ENCODE measurements at places on chromosomes 11 and 22. TPM values are rescaled to one million over a fixed set of nuclear protein-coding genes. Genes with fewer than 3 reads are reported as not detected.

DNA sequence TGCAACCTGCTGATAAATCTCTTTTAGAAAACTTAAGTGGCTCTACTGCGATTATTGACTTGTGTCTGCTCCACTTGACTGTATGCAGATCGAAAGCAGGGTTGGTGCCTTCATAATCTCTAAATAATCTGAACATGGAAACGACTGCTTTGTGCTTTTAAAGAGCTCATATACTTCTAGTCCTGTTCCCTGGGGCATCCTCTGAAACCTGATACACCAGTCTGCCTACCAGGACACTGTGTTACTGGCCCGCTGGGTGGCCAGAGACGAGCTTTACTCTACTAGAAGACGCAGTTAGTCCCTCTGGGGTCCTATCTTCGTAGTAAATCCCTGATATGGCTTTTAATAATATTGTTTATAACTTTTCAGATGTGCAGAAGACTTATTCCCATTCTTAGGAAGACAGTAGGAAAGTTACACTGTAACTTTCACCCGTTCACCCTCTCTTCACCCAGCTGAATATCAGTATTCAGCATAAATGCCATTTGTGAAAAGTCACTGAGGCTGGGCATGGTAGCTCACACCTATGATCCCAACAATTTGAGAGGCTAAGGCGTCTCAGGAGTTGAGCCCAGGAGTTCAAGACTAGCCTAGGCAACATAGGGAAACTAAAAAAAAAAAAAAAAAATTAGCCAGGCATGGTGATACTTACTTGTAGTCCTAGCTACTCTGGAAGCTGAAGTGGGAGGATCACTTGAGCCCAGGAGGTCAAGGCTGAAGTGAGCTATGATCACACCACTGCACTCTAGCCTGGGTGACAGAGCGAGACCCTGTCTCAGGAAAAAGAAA, 9.0 kb upstream of the HTR3B start:
- no peak for DNase-seq

GRCh38 chr22:20182365-20182764, 31.5 kb upstream of the CCDC188 start:
- DNase-seq, result no peak

- no peak for DNase-seq
These were observed 56.3 kb upstream of the TNRC6B start for GRCh38 chr22:40121461-40121860.

DNA sequence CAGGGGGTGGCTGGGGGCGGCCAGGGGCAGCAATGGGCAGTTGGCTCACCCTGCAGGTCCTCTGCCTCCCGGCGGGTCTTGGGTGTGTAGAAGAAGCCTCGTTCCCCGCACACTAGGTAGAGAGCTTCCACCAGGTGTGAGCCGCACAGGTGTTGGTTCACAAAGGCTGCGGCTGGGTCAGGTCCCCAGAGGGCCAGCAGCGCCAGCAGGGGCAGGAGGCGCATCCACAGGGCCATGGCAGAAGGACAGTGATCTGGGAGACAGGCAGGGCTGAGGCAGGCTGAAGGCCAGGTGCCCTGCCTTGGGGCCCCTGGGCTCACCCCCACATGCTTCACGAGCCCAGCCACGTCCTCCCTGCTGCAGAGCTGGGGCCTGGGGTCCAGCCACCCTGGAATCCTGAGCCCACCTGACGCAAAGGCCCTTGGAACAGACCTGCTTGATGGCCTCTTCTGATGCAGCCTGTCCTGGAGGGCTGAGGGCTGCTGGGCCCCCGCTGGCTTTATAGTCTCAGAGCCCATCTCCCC, at the start of gene INS:
TSS of gene INS (minus strand) at position 474 of the 524 bp plus-strand sequence. CDS start at position 236, 238 bp downstream.
- DNase-seq, result no peak

DNA sequence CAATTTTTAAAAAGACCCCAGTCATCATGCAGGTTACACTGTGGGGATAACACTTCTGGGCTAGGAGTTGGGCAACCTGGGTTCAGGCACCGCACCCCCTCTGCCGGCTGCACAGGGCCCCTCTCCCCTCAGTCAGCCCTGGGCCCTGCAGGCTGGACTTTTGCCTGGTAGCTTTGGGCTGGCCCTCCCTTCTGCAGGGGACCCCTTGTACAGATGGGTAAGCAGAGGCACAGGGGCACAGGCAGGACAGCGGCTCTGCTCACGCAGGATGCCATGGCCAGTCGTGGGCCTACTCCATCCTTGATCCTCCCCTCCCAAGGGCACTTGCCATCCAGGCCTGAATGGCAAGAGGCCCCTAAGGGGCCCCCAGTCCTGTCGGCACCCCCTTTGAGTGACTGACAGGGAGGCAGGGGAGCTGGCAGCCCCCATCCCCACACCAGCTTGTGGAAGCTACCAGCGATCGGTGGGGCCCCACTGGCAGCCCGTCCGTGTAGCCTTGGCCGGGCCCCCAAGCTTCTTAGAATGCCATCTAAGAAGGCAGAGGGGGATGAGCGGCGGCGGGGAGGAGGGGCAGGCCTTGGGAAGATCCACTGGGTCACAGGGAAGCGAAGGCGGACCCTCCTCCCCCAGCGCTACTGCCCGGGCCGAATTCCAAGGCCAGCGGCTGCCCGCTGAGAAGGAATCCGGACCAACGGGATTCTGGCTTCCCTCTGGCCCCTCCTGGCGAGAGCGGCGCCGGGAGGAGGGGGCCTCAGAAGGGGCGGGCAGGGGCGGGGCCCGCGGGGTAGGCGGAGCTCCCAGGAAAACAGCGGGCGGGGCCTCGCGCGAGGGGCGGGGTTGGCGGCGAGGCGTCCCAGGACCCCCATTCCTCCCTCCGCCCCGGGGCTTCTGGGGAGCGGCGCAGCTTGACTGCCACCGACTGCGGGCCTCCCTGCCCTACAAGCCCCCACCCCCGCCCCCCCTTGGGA, 6.8 kb upstream of the CHKA start:
- peak; percentile 88 for DNase-seq

- no peak for DNase-seq
These were observed 80.5 kb downstream of the TP53I11 start for GRCh38 chr11:44870181-44870580.

- no peak for DNase-seq
These were observed 192.8 kb upstream of the B3GAT1 start for GRCh38 chr11:134604886-134605285.

GRCh38 chr11:1150769-1151365, 6.9 kb upstream of the MUC5AC start:
- DNase-seq, result no peak

- DNase-seq, result no peak
These were observed 16.7 kb upstream of the EHF start for GRCh38 chr11:34604145-34604544.

GRCh38 chr11:92697461-92698312, 271.8 kb upstream of the MTNR1B start:
- no peak for DNase-seq

- no peak for DNase-seq
These were observed 668.7 kb downstream of the BRD1 start for GRCh38 chr22:49158741-49159564.

DNA sequence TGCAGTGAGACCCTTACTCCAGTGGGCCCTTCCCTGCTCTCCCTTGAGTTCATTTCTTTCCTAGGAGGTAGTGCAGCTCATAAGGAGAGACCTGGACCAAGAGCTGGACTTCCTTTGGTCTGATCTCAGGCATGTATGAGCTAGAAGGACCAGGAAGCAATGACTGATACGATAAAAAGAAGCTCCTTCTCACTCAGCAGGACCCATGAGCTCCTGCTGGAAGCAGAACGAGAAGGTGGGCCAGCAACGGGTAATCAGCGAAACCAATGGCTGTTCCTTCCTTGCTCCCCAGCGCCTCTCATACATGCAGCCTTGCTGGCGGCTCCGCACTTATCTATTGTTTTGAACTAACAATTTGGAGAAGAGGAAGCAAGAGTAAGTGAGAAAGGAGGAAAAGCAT, 56.8 kb downstream of the RPUSD4 start:
- no peak for DNase-seq

DNA sequence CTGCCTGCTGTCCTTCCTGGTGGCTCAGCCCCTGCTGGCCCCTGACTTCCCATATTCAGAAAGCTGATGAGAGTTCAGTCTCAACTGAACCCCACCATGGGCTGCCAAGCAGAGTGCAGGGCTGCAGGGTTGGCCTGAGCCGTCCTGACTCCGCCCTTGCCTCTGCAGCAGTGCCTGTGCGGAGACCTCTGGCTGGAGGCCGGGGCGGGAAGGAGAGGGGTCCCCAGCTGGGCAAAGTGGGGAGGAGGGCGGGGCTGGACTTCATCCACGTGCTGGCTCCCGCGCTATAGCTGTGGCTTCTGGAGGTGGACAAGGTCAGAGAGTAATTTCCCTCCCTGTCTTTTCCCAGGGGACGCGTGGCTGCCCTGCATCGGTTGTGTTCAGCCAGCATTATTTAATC, 13.6 kb downstream of the GLB1L3 start:
- no peak for DNase-seq

- no peak for DNase-seq
These were observed 36.4 kb upstream of the PPP6R3 start for GRCh38 chr11:68424101-68424632.

The GPHA2 gene
- 3.0 TPM for polyA plus RNA-seq

The MS4A3 gene
- 0.80 TPM for polyA plus RNA-seq

The ADORA2A gene
- 5.8 TPM for polyA plus RNA-seq

The SYT12 gene
- 0.16 TPM for polyA plus RNA-seq

The VWCE gene
- polyA plus RNA-seq, result 4.4 TPM

The SCO2 gene
- 1.9 TPM for polyA plus RNA-seq
